Anterior cingulate cortex (tissue), 58 donors: ENCODE measurements at places on chromosomes 2 and 18.

- no peak for DNase-seq
Observed at GRCh38 chr2:64515086-64515485, 9.0 kb upstream of the AFTPH start.

- DNase-seq: no peak
Observed at GRCh38 chr2:199130501-199130900, 327.2 kb downstream of the SATB2 start.

DNA sequence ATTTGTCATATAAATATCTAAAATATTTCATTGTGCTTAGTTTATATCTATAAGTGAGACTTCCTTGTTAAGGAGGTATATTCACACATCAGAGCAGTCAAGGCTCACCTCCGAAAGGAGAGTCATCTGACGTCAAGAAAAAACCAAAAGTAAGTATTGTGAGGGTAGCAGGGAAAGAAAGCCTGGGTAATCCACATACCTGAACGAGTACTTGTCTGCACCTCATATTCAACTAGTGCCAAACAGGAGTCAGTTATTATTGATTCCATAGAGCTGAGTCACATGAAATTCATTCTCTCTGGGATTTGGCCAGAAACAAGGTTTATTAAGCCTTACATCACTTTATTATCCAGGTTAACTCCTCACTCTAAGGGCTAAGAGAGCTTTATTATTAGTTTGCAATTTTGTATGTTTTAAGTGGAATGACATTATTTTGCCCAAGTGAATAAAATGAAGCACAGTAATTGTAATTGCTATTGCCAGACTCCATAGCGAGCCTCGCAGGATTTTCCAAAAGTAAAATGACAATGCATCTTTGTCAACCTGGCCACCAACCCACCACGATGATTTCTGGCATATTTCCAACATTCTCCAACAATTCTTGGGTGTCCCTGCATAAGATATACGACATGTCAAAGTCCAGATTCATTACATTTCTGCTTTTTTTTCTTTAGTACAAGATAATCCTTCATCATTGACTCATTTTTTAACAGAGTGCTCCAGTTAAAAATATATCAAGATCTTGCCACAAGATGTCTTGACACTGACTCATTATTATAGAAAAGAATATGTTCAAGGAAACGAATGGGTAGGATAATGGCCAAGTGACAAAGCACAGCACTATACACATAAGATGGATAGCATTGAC, 1210.4 kb upstream of the ACVR2A start:
- DNase-seq: no peak

DNA sequence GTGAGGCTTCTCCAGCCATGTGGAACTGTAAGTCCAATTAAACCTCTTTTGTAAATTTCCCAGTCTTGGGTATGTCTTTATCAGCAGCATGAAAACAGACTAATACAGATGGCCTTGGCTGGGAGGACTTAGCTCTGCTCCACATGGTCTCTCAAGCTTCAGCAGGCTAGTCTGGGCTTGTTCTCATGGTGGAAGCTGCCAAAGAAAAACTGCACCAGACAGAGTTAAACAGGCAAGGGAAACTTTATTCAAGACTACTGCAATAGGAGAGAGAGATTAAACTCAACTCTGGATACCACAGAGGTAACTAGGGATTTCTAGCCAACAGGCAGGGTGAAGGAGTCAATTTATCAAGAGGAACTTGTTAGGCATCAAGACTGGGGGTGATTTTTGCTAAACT, 142.1 kb downstream of the CABLES1 start:
- DNase-seq: no peak
